ENCODE measurements at places on chromosomes 13 and 19. TPM values are rescaled to one million over a fixed set of nuclear protein-coding genes. Genes with fewer than 3 reads are reported as not detected.

Gene HIPK4
- total RNA-seq, result 0.09 TPM

- DNase-seq, result no peak
Observed at GRCh38 chr13:111610081-111610480, 289.6 kb downstream of the TEX29 start.

GRCh38 chr19:51427201-51427600, 9.8 kb upstream of the SIGLEC10 start:
- DNase-seq, result no peak

DNA sequence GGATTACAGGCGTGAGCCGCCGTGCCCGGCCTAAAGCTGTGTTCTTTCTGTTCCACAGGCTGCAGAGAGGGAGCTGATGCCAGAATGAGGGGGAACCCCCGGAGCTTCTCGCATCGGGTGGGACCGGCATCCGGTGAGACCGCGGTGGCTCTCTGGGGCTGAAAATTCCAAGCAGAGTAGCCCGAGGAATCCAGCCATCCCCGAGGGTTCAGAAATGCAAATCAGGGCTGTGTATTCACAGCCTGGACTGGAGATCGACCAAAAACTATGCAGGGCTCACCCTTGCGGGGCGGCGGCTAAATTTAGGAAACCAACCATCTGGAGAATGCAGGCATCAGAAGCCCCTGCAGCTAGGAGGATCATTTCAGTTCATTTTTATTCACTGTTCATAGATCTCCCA, 99.2 kb downstream of the GNG7 start:
- no peak for DNase-seq

DNA sequence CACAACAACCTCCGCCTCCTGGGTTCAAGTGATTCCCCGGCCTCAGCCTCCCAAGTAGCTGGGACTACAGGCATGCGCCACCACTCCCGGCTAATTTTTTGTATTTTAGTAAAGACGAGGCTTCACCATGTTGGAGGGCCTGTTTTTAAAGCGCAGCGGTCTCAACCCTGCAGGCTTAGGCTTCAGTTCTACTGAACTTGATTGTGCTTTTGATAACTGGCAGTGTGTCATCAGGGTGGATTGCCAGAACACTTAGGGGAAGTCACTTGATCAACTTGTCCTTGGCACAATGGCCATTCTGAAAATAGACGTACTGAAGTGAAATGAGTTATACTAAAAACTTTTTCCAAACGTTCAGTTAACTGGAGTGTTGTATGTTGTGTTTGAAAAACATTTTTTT, 472.2 kb downstream of the KLF5 start:
- DNase-seq, result no peak

DNA sequence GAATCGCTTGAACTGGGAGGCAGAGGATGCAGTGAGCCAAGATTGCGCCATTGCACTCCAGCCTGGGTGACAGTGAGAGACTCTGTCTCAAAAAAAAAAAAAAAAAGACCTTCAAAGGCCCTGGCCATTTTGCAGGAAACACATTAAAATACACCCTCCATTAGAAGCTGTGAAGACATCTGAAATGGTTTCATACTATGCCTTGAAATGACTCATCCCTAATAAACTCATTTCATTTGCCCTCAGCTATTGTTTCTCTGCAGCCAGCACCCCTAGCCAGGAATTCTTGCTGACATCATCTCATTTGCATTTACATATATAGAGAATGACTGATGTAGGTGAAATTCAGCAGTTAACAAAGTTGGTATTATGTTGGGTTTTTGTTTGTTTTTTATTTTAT, 8.7 kb downstream of the EML2 start:
- DNase-seq, result no peak

All from kidney (tissue), 22 donors.